ENCODE measurements at places on chromosomes 13 and 19.

DNA sequence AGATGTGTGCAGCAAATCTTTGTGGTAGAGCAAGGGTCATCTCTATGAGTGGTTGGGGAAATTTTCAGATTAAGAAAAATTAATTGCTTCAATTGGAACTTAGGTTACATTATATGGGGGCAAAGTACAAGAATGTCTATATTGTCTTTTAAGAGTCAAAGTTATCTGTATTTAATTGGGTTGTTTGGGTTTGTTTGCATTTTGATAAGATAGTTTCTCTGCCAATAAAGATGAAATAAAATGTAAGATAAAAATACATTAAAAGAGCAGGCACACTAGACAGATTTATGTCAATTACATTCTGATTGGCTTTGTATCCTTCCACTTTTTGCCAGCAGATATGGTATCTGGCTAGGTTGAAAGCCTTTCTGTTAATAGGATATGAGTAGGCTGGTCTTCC lies 317.2 kb downstream of the OXGR1 start:
- no peak for DNase-seq

GRCh38 chr19:41811036-41811435 lies 14.6 kb downstream of the CEACAM3 start:
- no peak for DNase-seq

- DNase-seq = peak; percentile 37
Measured at GRCh38 chr19:31448221-31448657, 99.0 kb upstream of the TSHZ3 start.

- peak; percentile 40 for DNase-seq
Measured at GRCh38 chr13:80083081-80083852, 257.7 kb downstream of the SPRY2 start.

- no peak for DNase-seq
Measured at GRCh38 chr19:10270180-10270615, 722 bp upstream of the ICAM1 start.

GRCh38 chr13:42218576-42218975 lies 53.4 kb upstream of the AKAP11 start:
- no peak for DNase-seq

- no peak for DNase-seq
Measured at GRCh38 chr19:38199340-38199739, 24.7 kb downstream of the DPF1 start.

DNA sequence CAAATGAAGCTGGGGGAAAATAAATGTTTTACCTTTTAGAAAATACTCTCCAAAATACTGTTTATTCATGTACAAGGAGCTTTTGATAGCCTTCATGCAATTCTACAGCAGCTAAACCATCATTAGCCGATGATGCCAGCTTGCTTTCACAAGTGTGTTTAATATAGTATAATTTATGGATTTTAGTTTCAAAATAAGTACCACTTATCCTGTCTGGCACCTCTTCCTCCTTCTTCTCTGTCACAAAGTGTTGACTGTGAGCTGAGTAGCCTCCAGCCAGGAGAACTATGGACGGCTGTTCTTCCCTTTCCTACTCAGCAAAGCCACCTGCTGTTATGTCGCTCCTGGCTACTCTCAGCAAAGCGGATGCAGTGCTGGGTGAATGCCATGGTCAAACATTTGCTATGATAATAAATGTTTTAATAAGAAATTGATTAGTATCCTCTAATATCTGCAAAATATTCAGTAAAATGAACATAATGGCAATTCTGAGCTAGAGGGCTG lies 238.2 kb downstream of the LIG4 start:
- no peak for DNase-seq

GRCh38 chr19:15467734-15468214 lies 3.4 kb upstream of the RASAL3 start:
- no peak for DNase-seq

DNA sequence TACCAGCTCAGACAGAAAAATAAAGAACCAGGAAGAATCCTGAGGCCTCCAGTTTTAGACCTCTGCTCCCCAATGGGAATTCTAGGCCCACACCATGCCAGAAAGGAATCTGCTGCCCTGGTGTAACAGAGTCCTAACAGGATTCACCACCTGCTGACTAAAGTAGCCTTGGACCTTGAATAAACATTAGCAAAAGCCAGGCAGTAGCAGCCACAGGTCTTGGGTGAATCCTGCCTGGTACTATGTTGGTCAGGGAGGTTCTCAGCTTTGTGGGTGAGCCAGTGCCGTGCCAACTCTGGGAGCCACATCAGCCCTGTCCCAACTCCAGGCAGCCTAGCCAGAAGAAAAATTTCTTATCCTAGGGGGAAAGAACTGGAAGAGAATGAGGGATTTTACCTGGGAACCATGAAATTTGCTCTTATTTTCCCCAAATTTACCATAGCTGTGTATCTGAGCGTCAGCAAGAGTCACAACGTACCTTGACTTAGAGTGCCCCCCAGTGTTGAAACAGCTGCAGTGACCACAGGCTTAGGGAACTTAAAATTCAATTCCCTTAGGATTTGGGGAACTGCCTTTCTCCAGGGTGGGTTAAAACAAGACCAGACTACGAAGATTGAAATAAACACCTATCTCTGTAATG lies 1895.6 kb upstream of the PRR20A start:
- DNase-seq = no peak

DNA sequence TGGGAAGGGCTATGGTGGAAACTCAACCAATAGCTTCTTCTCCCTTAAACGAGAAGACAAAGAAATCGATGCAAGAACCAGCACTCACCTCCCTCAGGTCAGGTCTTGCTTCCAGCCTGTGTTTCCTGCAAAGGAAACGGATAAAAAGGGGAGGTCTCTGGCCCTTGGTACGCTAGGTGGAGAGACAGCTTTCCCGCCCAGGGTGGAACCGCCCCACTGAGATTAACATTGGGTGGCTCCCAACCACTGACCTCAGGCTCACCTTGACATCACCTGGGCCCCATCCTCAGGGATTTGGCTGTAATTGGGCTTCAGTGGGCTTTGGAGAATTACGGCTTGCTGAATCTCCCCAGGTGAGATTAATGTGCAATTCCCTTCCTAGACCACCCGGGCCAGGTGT lies at the start of gene NLRP7:
Gene NLRP7, minus strand, starts transcription at position 150 of the 400 bp plus-strand sequence.
- no peak for DNase-seq

- DNase-seq = no peak
Measured at GRCh38 chr19:1237754-1238368, at the start of gene CBARP. Gene CBARP (minus strand): TSS chr19:1238005. CDS start chr19:1236100, 1,905 bp downstream.

DNA sequence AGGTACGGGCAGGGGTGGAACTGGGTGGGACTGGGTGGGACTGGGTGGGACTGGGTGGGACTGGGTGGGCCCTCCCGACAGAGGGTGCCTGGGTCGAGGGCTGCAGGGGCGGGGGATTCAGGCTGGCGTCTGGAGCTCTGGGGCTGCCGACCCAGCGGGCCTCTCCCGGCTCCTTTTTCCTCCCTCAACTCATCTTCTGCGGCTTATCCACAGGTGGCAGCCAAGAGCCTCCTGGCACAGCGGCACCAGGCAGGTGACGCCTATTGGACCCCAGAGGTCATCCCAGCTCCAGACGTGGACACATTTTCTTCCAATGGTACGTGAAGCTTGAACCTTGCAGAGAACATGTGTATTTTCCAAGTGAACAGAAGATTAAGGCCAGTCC lies 533 bp downstream of the ZNF544 start:
- no peak for DNase-seq

DNA sequence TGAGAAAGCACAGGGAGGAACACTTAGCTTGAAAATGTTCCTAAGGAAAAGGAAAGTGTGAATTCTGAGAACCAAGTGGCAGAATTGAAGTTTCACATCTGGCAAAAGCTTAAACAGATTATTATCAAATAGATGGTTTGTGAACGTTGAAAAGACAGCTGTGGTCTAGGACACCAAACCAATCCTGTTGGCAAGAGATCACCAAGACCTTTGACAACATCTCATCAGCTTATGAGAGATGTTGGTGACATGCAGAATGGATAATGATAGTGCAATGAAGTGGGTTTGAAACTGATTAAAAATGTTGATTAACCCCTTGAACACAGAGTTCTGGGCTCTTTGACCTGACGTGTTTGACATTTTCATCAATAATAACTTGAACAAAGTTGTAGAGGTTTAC lies 74.6 kb upstream of the GPR183 start:
- DNase-seq = no peak

DNA sequence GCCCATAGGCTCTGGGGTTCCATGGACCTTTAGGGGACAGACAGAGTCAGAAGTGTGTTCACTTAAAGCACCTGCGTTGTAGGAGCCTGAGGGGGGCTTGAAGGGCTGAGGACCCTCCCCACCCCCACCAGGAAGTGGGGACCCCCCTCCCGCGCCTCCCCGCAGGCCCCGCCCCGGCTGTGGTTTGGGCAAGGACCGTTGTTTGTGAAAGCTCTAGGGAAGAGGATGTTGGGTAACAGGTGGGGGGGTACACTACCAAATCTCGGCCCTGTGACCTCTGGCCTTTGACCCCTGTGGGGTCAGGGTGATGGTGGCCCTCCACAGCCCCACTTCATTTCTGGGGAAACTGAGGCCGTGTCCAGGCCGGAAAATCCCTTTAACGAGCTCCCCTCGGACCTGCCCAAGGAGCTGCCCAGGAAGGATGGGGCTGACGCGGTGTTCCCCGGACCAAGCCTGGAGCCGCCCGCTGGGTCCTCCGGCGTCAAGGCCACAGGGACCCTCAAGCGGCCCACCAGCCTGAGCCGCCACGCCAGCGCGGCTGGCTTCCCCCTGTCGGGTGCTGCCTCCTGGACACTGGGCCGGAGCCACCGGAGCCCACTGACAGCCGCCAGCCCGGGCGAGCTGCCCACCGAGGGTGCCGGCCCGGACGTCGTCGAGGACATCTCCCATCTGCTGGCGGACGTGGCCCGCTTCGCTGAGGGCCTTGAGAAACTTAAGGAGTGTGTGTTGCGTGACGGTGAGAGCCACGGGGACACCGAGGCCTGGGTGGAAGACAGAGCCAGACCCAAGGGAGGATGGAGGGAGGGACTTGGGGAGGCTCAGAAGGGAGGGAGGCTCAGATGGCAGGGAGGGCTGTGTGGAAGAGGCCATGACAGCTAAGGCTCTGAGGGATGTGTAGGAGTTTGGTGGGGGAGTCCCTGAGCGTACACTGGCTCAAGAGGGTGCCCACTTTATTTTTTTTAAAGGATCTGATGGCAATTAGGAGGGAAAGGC lies 1.3 kb downstream of the ARHGAP45 start:
- no peak for DNase-seq

DNA sequence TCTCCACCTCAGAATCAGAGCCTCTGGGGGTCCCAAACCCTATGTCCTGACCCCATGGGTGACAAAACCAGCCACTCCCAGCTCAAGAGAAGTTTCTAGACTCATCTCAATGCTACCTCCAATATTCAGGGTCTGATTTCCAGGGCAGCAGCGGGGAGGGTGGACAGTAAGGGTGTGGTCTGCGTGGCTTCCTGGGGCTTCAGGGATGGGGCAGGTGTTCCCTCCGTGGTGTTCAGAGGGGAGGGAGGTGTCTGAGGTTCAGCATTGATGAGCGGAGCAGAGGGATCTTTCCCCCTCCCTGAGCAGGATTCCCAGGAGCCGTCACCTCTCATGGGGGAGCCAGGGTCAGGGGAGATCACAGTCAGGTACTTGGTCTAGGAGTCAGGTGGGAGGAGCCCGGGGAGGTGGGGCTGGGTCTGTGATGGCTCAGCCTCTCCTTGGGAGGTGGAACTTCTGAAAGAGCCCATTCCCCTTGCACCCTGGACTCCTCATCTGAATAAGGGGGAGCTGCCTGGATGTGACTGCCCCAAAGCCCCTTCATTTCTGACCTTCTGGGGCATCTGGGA lies 2.9 kb downstream of the LILRA2 start:
- DNase-seq = no peak

GRCh38 chr19:46881092-46881491 lies 20.3 kb downstream of the ARHGAP35 start:
- DNase-seq = no peak

- DNase-seq = no peak
Measured at GRCh38 chr13:73421310-73421912, 362.6 kb downstream of the KLF5 start.

GRCh38 chr19:3073931-3074595 lies 11.8 kb upstream of the TLE5 start:
- DNase-seq = no peak

DNA sequence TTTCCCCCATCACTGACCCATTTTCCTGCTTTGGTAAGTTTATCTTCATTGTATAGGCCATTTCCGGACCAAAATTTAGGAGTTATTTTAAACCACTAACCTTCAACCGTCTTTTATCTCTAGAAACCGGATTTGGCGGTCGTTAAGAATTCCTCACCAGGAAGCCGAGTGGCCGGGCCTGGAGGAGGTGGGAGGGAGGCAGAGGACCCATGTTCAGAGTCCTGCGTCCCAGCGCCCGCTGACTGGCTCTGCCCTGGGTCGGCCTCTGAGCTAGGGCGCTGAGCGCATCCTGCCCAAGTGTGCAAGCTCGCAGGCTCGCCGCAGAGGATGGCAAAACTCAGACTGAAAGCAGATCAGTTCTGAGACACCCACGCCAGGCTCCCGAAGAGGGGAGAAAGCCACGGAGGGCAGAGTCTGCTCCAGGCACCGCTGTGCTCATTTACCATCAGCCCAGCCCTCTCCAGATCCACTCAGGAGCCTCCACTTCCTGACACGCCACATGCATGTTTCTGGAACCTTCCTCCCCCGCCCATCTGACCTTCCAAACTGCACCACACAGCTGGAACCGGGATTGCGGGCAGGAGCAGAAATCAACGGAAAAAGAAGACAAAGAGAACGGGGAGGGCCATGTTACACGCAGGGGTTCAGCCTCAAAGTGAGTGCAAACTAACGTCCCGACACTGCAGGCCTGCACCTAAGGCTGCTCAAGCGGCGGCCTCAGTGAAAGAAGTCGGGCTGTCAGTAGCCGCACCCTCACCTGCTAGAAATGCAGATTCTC lies 8.3 kb downstream of the COL4A1 start:
- no peak for DNase-seq

- no peak for DNase-seq
Measured at GRCh38 chr13:88000239-88000638, 329.1 kb downstream of the SLITRK5 start.

DNA sequence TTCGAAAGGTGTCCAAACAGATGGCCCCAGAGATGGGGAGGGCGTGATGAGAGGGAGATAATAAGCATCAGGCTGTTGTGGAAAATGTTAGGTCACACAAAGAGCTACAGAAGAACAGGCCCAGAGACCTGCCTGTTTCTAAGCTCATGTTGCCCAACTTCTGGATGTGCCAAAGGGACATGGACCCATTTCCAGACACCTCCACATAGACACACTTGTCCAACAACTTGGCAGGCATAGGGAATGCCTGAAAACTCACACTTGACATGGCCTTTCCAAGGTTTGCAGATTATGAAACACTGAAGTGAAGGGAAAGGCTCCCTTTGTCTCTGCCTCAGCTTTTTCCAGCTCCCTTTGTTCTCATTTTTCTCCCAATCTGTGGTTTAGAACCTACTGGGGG lies 43.5 kb upstream of the CYP2B6 start:
- DNase-seq = no peak

GRCh38 chr19:30165228-30165813 lies 206.9 kb upstream of the ZNF536 start:
- no peak for DNase-seq

Data from fibroblast of skin of left quadriceps (primary cell).